ENCODE measurements at places on chromosomes 7 and 10.

GRCh38 chr7:132806834-132807233, 230.6 kb upstream of the PLXNA4 start:
- no peak for DNase-seq

DNA sequence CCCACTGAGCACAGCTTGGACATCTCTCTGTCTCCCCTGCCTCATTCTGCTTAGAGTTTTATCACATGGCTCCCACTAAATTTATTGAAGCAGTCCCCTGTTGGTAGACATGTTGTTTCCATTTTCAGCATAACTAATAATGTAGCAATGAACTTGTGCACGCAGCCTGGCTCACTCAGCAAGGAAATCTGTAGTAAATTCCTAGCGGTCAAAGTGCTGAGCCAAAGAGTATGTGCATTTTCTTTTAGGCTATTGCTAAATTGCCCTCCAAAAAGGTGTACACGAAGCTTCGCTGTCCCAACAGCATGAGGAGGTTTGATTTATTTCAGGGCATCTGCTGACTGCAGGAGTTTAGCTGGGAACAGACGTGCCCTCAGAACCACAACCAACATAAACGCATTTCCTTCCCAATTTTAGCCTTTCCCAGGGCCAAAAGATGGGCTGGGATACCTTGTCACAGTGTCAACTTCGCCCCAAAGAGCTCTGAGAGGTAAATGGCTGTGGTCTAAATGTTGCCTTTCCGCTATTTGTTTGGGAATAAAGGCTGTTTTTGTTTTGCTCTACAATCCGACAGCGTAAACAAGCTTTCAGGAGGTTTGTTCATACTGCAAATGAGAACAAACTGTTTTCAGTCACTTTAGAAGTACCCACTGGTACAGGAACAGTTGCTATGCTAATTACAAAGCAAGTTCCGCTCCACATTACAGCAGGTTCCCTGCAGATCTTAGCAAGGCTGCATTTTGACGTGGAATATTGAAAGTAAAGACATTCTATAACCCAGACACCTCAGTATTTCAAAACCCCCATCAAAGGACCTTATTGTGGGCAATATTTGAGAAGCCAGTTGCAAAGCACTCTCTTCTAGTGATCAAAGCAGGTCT, 16.8 kb downstream of the VSIR start:
- DNase-seq = no peak

DNA sequence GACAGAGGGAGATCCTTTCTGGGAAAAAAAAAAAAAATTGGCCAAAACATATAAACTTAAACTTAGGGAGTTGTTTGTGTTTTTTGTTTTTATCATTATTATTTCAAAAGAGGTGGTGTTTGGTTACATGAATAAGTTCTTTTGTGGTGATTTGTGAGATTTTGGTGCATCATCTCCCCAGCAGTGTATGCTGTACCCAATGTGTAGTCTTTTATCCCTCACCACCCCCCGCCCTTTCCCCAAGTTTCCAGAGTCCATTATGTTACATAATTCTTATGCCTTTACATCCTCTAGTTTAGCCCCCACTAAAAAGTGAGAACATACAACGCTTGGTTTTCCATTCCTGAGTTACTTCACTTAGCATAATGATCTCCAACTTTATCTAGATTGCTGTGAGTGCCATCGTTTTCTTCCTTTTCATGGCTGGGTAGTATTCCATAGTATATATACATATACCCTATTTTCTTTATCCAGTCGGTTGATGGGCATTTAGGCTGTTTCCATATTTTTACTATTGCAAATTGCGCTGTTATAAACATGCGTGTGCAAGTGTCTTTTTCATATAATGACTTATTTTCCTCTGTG, 148.1 kb upstream of the ZNF92 start:
- DNase-seq = no peak

GRCh38 chr7:30163231-30163894, 28.6 kb downstream of the MTURN start:
- no peak for DNase-seq

- DNase-seq = no peak
Observed at GRCh38 chr10:60513281-60513680, 123.6 kb upstream of the ANK3 start.

GRCh38 chr7:129797214-129797789, 155.5 kb downstream of the UBE2H start:
- DNase-seq = no peak

- DNase-seq = no peak
Observed at GRCh38 chr7:46774515-46774914, 807.4 kb downstream of the TNS3 start.

DNA sequence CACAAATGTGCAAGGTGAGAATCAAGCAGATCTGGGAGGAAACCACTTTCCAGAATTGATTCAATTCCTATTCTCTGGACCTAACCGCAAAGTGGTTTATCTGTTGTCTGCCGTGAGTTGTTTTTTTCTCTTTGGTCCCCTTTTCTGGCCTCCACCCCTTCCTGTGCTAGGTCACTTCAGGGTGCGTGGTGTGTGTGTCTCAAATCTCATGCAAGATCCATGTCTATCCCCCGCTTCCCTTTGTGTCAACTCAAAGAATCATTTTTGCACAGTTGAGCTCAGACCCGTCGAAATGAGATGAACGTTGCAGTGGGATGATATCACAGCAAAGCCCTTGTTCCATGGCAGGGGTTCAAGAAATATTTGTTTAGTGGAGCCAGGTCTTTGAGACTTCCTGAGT, 184.5 kb downstream of the GATA3 start:
- DNase-seq = no peak

DNA sequence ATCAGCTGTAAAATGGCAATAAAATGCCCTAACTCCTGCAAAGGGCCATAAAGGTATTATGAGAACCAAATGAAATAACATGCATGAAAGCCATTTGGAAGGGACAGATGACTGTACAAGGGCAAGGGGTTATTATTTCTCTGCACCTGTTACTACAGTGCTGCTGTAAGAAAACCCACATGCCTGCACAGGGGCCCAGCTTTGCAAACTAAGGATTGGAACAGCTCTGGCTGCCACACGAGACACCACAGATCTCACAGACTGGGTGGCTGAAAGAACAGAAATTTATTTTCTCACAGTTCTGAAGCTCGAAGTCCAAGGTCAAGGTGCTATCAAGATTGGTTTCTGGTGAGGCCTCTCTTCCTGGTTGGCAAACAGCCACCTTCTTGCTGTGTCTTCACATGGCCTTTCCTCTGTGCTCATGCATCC, 409.0 kb upstream of the NRP1 start:
- DNase-seq = no peak

DNA sequence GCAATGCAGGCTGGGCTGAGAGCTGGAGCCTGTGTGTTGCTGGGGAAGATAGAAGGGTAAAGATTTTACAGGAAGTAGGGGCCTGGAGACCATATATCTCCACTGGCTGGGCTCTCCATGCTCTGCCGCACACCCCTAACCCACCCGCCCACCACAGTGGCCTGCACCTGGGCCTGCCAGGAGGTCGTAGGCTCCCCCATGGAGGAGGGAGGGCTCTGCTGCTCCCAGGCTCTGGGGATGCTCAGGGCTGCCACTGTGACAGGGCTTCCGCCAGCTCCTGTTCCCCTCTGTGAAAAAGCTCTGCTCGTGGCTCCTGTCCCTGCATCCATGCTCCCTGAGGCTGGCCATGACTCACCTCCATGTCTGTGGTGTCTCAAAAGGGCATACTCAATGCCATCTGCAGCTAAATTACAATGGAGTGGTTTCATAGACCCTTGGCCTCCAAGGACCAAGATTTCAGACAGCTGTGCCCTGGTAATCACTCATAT, 106.0 kb downstream of the CXCL12 start:
- DNase-seq = no peak

GRCh38 chr10:13712476-13712836, 125.7 kb downstream of the PRPF18 start:
- DNase-seq = no peak

DNA sequence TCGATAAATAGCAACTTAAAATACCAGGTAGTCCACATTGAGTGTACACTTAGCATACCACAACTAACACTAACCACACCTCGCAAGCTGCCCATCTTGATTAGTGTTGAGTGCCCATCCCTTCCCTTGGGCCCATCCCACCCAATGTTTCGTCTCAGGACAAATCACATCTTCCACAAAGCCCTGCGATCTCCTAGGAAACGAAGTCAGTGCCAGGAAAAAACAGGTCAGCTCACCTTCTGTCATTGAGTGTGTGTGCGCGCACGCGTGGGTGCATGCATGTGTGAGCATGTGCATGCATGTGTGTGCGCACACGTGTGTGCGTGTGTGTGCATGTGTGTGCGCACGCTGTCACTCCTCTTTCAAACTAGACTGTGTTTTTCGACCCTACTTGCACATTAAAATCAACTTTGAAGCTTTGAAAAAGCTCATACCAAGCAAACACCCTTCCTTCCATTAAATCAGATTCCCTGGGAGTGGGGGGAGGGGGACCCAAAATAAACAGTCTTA, 48.8 kb upstream of the OPALIN start:
- DNase-seq = no peak

DNA sequence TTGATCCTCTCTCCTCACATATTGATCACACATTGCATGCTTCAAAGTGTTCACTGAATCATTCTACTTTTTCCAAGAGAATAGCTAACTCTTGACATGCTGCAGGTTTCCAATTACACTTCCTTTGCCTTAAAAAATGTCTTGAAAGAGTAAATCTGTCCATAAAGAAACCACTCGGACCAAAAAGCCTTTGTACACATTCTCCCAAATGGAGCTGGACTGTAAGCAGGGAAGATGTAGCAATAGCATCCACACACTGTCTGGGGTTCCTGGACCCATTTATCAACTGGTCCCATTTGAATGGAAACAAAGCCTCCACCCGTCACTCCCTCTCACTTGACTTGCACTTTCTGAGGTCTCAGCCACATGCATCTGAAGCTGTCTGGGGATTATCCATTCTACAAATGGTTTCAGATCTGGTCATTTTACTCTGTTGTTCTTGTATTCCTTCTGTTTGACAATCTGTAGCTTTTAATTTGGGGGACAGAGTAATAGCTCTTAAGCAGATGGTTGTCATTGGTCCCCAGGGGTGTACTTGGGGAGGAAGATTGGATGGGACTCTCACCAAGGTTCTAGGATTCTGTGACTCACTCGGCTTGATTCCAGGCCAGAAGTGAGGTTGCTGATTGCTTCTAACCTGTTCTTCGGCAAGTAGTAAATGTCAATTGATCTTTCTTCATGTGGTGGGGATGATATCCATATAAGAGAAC, 203.5 kb downstream of the HIBADH start:
- DNase-seq = no peak

DNA sequence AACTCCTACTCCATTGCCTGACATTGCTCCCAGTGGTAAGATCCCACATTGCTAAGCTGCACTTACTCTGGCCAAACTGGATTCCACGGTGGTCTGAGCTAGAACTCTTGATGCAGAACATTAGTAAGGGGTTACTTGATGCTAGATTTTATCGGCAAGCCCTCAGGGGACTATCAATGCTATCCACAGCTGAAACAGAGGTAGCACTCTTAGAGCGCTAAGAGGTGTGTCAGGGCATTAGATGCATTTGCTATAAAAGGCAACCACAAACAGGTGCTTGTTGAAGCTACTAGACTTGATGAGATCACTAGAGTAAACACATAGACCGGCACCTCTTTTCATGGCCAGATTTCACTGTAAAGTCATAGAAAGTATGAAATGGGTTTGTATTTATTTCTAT, 116.3 kb downstream of the MDFIC start:
- peak; percentile 69 for DNase-seq

- DNase-seq = no peak
Observed at GRCh38 chr10:56745490-56745889, 384.4 kb upstream of the ZWINT start.

DNA sequence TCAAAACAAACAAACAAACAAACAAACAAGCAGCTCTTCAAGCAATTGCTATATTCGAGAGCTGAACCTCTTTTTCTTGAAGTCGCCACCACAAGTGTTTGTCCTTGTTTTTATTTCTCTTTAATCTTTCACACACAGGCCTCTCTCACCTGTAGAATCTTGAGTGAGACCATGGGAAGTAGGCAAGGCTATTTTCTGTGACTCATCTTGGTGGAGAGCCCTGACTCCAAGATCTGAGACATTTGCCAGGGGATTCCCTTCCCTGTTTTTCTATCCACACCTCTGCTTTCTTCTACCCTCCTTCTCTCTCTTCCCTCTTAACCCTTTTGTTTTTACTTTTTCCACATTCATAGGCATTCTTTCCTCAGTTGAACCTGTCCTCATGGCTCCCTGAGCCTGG, 8.0 kb upstream of the TAS2R60 start:
- no peak for DNase-seq

DNA sequence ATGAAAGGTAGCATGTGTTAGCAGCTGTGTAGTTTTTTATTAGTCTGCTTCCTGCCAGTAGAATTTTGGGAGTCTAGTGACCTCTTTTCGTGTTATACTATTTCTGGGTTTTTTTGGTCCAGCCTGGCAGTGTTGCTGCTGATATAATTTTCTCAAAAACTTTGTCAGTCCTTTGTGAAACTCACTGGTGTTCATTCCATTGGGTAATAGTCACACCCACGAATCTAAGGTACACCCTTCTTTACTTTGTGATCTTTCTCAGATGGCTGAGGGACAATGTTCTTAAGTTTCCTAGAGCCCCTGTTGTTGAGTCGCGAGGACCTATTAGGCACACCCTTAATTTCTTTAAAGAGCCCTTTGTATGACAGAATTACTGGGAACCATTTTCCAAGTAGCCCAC, 52.3 kb downstream of the TPST1 start:
- DNase-seq = no peak

Measured in PC-9 (cell line).